ENCODE measurements at places on chromosomes 1 and 21.

- no peaks in the 10 kb centered on the region for H3K36me3 ChIP-seq
- no peak for DNase-seq
- H3K27ac ChIP-seq = no peak overlapping the region
- no peaks in the 10 kb centered on the region for H3K4me1 ChIP-seq
Measured at GRCh38 chr1:155827450-155827849, 29.6 kb downstream of the GON4L start.

DNA sequence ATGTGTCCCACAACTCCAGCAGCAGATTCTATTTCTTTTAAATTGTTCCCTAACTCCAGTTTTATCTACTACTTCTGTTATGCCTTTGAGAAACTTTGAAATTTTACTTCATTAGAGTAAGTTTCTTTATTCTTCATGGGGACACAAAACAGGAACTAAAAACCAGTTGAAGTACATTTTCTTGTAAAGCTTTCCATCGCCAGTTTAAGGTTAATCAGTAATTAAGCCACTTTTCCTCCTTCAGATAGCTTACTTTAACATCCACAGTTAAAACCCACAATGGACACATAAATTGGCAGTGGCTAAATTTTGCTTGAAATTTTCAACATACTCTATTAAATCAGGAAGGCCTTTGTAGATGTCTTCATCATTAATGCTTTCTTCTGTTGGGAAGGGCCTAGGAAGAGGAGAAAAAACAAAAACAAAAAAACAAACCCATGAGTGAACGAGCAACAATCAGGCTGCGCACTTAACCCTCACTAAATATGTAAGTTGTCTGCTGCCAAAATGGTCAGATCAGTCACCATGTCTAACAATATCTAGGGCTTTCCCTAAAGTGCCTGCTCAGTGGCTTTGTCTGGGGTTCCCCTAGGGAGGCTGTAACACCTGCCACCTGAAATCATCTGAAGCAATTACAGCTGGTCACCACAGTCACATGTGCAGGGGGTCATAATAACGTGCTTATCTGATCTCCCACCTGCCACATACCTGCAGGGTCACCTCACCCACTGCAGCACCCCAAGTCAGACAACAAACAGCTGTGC is 187.9 kb downstream of the VAV3 start:
- H3K36me3 ChIP-seq = no peaks in the 10 kb centered on the region
- H3K4me1 ChIP-seq = no peaks in the 10 kb centered on the region
- no peak overlapping the region for H3K27ac ChIP-seq
- H3K4me3 ChIP-seq = no peak overlapping the region
- no peaks in the 10 kb centered on the region for H3K27me3 ChIP-seq
- no peak for DNase-seq

GRCh38 chr21:33244779-33245105 is 15.0 kb downstream of the IFNAR2 start:
- H3K4me3 ChIP-seq = no peak overlapping the region
- H3K36me3 ChIP-seq = peaks cover 11% of the 10 kb centered on the region
- H3K27ac ChIP-seq = no peak overlapping the region
- no peaks in the 10 kb centered on the region for H3K4me1 ChIP-seq
- H3K27me3 ChIP-seq = no peaks in the 10 kb centered on the region

DNA sequence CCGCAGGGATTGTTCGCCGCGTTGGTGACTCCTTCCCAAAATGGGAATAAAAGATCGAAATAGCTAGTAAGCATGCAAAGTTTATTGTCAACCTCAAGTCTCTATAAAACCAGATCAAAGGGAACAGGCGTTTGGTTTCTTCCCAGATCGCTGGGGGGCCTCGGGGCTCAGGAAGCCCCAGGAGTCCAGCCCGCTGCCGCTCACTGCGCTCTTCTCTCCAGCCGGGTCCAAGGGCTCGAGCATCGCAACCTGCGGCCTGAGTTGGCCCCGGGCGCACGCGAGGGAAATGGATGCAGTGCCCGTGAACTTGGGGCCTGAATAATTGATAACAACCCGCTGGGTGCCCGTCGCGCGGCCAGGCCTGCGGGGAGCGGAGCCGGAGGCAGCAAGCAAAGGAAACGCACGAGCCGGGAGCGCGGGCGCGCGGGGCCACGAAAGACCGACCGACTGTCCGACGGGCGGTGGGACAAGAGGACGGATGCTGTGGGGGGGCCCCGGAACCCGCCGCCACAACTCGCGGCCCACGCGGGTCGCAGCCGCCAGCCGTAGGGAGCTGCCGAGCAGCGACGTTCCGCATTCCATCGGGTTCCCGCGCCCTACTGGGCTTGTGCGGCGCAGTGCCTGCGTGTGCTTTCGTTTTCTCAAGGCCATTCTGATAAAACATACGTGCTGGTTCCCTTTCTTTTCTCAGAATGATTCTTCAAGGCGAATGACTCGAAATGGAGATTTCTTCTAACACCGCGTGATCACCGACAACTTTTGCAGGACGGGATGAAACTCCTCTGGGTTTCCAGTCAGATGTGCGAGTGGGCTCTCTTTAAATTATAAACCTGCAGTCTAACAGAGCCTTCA is 14.0 kb upstream of the ALX3 start:
- DNase-seq = no peak
- H3K4me3 ChIP-seq = peak overlapping the region; percentile 66
- H3K27me3 ChIP-seq = no peaks in the 10 kb centered on the region

DNA sequence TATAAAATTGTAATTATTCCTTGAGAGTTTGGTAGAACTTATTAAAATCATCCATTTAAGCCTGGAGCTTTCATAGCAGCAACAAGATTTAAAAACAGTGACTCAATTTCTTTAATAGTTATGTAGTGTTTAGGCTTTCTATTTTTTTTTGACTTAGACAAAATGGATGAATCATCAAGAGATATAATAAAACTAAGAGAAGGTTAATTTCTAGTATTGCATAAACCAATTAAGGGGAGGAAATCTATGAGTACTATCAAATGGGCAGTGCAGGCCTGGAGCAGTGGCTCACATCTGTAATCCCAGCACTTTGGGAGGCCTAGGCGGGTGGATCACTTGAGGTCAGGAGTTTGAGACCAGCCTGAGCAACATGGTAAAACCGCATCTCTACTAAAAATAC is 416.3 kb upstream of the USP24 start:
- H3K4me1 ChIP-seq = no peaks in the 10 kb centered on the region
- H3K27ac ChIP-seq = no peak overlapping the region
- H3K4me3 ChIP-seq = no peak overlapping the region
- no peaks in the 10 kb centered on the region for H3K36me3 ChIP-seq
- H3K27me3 ChIP-seq = no peaks in the 10 kb centered on the region
